Activated CD4-positive, CD25-positive, alpha-beta regulatory T cell treated with anti-CD3 and anti-CD28 coated beads, Interleukin-2, amount 50 U/mL, for 16 hours (primary cell): ENCODE measurements at places on chromosomes 2 and 18.

GRCh38 chr2:188627471-188627870, 335.8 kb downstream of the GULP1 start:
- no peak for DNase-seq

DNA sequence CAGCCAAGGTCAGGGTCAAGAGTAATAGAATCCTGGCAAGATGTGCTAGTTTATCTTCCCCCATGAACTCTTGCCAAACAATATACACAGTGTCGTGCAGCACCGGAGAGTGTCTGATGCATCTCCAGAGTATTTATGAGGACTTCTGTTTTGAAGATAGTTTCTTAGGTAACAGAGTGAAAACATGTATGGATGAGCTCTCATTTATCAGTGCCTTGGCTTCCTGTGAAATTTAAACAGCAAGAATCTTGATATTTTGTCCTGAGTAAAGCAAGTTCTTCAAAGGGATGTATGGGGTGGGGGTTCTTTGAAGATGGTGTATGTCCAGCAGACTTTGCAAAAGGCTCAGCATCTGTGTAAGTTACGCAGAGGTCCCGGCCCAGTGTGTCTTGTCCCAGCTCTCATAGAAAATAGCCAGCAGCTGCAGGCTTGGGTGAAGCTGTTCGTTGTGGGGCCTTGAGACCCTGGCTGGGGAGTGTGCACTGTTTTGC, 361.0 kb upstream of the NT5C1B start:
- no peak for DNase-seq

DNA sequence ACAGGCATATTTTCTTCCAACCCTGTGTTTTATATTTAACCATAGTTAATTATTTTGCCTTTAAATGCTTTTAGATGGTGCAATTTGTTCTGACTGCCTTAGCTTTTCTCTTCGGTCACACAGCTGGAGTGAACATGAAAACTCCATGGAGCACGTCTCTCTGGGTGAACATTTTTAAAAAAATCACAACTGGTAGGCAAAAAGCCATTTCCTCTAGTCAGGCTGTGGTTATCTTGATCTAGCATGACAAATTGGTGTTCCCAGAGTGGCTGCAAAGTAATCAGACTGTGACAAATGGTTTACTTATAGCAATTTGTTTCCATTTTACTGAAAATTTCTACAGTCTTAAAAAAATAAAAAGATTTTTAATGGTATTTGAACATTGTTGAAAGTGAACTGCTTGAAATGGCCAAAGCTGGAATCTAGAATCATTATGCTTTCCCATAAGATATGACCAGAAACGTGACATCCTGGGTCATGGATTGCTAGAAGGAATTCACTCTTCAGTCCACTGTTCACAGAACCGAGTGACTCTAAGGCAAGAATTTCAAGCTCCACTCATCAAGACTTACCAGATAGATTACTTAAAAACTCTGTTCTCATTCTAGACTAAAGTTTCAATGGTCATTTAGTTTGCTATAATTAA, 703.6 kb downstream of the CPS1 start:
- DNase-seq, result no peak

- DNase-seq, result no peak
Measured at GRCh38 chr2:30527411-30527810, 80.4 kb downstream of the LCLAT1 start.

- DNase-seq, result no peak
Measured at GRCh38 chr2:190119257-190119656, 56.7 kb upstream of the MSTN start.

DNA sequence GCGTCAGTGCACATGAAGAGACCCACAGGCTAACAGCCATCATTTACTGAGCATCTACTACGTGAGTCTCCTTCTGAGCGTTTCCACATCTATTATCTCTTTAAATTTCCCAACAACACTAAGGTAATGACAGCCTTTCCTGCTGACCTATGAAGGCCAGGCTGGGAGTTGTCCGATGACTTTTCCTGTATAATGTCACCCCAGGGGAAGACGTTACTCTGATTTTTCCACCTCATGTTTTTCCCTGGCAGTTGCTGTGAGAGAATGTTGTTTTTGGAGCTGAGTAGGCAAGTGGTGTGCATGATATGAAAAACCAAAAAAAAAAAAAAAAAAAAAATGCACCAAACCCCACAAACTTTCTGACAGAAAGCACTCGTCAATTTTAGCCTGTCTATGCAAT, 207.6 kb downstream of the SLC8A1 start:
- DNase-seq, result no peak

DNA sequence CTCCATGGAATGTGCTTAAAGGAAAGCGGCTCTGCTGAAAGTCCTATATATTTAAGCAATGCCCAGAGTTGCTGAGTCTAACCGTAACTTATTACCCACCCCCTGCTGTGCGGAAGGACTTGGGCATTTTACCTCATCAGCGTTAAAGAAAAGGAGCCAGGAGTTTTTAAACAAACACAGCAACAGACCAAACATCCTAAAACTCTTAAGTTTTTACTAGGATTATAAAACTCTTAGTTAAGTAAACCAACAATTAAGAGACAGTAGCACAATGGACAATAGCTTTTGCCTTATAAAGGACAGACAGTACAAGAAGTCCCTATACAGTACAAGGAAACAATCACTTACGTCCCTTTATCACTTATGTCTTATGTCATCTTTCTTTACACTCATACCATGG, 90.2 kb downstream of the ZNF521 start:
- no peak for DNase-seq

DNA sequence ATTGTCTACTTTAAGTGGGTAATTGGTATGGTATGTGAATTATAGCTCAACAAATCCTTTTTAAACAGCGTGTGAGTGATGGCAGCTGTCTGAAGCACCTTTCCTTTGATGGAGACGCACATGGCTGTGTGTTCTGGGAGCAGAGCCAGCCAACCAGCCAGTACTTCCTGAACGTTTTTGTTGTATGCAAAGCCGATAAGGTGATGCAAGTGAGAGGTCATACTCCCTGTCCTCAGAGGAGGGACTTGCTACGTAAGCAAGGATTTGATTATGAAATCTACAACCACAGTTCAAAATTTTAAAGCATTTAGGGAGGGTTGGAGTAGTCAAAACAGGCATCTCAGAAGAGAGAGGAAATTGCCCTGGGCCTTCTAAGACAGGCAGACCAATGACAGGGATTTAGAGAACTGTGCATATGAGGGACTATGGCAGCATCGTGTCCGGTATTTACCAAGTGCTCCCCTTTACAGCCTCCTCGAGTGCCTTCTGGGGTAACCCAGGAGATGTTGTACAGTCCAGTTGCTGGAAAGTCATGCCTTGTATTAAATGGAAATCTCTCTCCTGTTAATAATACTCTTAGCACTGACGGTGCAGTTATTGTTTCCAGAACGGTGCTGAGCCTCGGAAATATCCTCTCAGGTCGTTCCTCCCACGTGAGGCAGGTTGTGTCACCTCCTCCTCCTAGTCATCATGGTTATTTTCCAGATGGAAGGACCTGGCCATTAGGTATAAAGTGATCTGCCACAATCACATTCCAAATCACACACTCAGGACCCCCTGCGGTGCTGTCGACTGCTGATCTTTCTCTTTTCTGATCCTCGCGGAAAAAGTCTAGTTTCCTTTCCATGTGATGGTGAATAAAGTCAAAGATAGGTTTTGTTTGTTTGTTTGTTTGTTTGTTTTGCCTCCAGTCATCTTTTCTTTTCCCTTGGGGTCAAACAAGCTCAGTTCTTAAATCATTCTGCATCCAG, 28.4 kb downstream of the ARHGEF4 start:
- no peak for DNase-seq

- no peak for DNase-seq
Measured at GRCh38 chr2:10905006-10905861, 6.5 kb upstream of the KCNF1 start.

DNA sequence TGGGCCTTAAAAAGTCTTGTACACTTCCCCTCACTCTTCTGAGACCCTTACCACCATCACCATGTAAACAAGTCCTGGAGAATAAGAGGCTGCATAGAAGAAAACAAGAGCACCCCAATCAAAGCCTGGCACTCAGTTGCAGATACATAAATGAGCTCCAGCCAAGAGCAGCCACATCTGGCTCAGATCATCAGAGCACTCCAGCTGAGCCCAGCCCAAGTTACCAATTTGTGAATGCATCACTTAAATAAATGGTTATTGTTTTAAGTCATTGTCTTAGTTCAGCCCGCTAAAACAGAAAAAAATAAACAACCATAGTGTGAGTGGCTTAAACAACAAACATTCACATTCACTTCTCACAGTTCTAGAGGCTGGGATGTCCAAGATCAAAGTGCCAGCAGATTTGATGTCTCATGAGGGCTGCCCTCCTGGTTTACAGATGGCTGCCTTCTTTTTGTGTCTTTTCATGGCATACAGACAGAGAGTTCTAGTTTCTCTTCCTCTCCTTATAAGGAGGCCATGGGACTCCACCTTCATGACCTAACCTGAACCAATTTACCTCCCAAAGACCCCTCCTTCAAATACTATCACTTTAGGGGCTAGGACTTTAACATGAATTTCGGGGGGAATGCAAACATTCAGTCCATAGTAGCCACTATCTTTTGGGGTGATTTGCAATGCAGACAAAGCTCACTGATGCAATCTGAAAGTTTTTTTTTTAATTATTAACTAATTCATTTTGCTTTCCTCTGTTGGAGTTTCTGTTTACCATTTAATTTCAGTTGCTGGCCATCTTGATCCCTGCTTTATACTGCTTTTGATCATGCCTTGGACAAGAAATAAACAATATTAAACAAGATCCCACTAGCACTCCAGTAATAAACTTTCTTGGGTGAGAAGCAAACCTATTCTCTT, 187.5 kb upstream of the ACVR2A start:
- no peak for DNase-seq

DNA sequence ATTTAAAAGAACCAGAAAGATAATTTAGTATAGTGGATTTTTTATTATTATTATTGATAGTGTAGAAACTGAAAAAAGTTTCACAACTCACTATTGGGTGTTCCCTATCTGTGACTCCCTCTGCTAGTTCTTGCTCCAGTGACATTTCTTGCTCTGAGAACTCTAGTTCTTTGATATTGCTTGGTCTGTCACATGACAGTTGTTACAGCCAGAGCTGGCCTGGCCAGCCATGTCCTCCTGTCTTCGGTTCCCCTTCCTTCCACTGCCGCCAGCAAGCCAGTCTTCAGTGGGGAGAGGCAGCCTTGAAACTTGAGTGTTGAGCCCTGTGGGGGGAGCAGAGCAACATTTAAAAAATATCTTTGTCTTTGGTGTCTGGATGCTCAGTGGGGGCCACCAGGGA, 7.6 kb upstream of the THOC1 start:
- no peak for DNase-seq

- no peak for DNase-seq
Measured at GRCh38 chr2:36701391-36701795, 4.9 kb downstream of the VIT start.

- DNase-seq, result no peak
Measured at GRCh38 chr2:74843899-74844298, 10.0 kb downstream of the HK2 start.

- no peak for DNase-seq
Measured at GRCh38 chr2:163351966-163352365, 383.8 kb downstream of the FIGN start.

GRCh38 chr2:149732001-149732685, 144.6 kb upstream of the MMADHC start:
- no peak for DNase-seq

GRCh38 chr2:118806797-118807667, 40.4 kb downstream of the EN1 start:
- no peak for DNase-seq

DNA sequence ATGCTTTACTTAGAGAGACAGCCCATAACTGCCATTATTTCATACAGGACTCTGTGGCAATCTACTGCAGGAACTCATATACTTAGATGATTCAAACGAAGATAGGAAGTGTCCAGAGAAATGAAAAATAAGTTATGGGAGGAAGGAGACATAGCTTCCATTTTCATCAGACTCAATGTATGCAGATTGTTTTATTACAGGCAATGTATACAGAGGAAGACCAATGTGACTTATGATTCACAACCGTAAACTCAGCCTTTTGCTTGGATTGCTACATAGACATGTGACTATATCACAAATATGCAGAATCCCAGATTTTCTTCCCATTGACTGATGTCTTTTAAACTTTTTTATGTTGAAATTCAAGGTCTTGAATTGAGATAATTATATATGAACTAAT, 793.4 kb downstream of the SATB2 start:
- DNase-seq, result no peak

DNA sequence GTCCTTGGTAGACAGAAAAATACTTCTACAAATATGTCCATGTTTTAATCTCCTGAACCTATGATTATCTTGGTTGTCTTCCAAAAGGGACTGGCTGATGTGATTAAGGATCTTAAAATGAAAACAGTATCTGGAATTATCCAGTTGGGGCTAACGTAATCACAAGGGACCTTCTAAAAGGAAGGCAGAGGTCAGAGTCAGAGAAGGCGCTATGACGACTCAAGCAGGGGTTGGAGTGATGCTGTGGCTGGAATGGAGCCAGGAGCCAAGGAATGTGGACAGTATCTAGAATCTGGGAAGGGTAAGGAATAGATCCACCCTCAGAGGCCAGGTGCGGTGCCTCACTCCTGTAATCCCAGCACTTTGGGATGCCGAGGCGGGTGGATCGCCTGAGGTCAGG, 4.2 kb upstream of the USP14 start:
- no peak for DNase-seq

- DNase-seq, result no peak
Measured at GRCh38 chr2:110816404-110817365, 84.3 kb downstream of the ACOXL start.

DNA sequence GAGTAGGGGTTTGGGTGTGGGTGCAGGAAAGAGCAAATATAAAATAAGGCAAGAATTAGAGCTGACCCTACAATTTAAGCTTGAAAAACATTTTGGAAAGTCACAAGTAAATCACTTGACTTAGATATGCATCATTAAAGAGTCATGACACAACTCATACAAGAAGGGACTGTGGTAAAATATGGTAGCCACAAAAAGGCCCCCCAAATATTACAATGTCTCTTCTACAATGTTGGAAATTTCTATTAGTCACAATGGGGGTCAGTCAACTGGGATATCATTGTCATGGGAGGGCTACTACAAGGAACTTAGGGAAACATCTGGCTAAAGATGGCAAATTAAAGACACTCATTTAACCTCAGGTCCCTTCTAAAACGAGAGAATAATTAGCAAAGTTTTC, 15.7 kb upstream of the SERPINB2 start:
- no peak for DNase-seq

- DNase-seq, result no peak
Measured at GRCh38 chr2:146916914-146917313, 927.9 kb upstream of the ACVR2A start.

GRCh38 chr2:9656270-9656766, 25.5 kb upstream of the YWHAQ start:
- peak; percentile 30 for DNase-seq
